Effector CD8-positive, alpha-beta T cell (primary cell): ENCODE measurements at places on chromosomes 12 and 14.

- no peak for DNase-seq
Measured at GRCh38 chr12:77540097-77540496, 290.6 kb upstream of the NAV3 start.

DNA sequence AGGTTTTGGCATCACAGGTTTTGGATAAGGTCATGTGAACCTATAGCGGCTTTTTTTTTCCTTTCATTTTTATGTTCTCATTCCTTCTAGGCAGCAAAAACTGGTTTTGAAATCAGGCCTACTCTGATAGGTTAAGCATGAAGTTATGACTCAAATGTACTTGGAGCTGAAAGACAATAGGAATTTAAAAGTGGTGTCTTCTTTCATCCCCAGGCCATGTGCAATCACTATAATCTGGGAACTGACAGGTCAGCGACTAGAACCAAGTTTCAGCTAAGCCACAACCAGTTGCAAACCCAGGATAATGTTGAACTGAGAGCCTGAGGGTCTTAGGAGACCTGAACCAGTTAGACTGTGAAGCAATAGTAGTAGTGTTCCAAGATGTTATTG is 74.3 kb downstream of the ANO6 start:
- DNase-seq = no peak

GRCh38 chr14:94173885-94174603 is at the start of gene PPP4R4:
Gene PPP4R4, plus strand, starts transcription at chr14:94174322. Its CDS starts 144 bp downstream, at chr14:94174466.
- peak; percentile 87 for DNase-seq

DNA sequence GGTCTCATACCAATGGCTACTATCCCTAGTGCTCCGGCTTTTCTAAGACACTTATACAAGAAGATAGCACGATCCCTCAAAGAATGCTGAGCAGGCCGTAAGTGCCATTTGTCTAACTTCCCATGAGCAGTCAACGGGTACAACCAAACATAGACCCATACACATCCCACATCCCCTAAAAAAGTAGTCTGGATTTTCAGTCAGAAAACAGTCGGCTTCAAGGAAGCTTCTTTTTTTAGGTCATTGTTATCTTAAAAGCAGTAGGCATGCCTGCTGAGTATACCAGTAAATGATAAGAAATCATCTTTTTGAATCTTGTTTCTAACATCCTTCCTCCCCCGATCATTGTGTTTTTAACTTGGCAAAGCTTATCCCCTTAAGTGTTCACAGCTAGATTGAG is 19.8 kb downstream of the OSBPL8 start:
- no peak for DNase-seq

- DNase-seq = no peak
Measured at GRCh38 chr12:50984586-50985298, 32.4 kb downstream of the HIGD1C start.
